Stimulated activated CD4-positive, alpha-beta T cell treated with anti-CD3 and anti-CD28 coated beads, TNF-alpha, amount 100 ng/mL, for 1 hour (primary cell): ENCODE measurements at places on chromosomes 3 and 15.

- DNase-seq = no peak
Observed at GRCh38 chr15:74328331-74329056, 39.0 kb downstream of the CYP11A1 start.

GRCh38 chr3:145911016-145911415, 250.0 kb downstream of the PLOD2 start:
- no peak for DNase-seq

GRCh38 chr3:185586686-185587039, 568 bp downstream of the SENP2 start:
- no peak for DNase-seq

DNA sequence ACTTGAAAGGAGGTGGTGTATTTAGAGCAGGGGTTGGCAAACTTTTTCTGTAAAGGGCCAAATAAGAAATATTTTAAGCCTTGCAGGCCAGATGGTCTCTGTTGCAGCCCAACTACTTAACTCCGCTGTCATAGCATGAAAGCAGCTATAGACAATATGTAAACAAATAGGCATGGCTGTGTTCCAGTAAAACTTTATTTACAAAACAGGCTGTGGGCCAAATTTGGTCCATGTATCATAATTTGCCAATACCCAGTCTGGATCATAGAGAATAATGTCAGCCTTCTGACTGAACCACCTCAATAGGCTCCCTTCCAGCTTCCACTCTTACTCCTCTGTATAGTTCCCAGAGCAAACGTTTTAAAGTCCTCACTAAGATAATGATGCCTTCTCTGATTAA, 638.8 kb upstream of the CFAP20DC start:
- DNase-seq = no peak

DNA sequence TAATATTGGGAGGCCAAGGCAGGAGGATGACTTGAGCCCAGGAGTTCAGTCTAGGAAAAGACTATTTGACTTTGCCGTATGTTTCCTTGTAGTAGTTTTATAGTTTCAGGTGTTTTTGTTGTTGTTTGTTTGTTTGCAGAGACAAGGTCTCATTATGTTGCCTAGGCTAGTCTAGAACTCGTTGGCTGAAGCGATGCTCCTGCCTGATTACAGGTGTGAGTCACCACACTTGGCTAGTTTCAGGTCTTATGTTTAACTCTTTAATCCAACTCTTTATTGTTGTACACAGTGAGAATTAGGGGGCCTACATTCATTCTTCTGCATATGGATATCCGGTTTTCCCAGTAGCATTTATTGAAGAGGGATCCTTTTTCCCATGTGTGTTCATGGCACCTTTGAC, 32.0 kb downstream of the FAIM start:
- DNase-seq = no peak

- no peak for DNase-seq
Observed at GRCh38 chr3:71219744-71220638, 363.5 kb downstream of the FOXP1 start.

DNA sequence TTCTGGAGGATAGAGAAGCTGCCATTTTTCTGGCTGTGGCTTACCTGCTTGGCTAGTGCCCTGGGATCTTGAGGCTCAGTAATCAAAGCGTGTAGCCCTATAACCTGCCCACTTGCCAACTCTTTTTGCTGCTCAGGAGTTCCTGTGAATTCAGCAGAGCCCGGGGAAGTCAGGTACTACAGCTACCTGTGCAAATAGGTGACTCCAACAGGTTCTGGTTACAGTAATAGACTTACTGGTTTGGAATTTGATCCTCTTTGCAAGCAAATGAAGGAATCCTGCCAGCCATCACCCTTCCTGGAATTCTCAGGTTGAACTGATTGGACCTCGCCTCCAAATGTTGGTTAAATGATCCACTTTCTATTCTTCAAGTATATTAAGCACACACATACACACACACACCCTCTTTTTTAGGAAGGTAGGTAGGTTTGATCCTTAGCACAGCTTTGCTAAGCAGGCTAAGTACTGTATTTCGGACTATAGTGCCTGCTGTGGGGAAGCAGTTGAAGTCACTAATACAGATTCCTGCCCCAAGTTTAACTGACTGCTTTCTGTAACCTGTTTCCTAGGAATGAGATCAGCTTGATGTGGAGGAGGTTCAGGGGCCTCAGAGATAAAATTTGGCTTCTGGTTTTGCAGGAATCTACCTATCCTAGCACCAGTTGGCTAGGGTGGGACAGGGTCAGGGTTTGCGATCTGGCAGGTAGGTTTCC, 2.3 kb downstream of the PPCDC start:
- DNase-seq = no peak

GRCh38 chr3:160676547-160677303, at the start of gene ARL14:
Gene ARL14 (plus strand): TSS chr3:160677160. CDS start chr3:160677347, 187 bp downstream.
- DNase-seq = no peak

GRCh38 chr15:80985981-80986380, 3.6 kb downstream of the MESD start:
- no peak for DNase-seq

DNA sequence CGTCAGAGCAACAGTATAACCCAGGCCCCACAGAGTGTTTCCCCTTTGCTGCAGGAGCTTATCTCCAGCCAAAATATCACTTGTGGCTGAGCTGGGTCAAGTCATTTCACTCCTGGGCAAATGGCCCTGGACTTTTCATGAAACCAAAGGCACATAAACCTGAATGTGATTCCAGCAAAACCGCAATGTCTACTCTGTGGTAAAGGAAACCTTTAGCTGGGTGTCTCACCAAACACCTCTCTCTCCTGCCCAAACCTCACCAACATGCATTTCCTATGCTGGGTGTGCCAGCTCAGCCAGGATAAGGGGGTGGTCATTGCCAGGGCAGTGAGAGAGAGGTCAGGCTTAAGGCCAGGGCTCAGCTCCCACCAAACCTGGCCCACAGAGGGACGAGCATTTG, 67.4 kb downstream of the GTPBP8 start:
- no peak for DNase-seq

DNA sequence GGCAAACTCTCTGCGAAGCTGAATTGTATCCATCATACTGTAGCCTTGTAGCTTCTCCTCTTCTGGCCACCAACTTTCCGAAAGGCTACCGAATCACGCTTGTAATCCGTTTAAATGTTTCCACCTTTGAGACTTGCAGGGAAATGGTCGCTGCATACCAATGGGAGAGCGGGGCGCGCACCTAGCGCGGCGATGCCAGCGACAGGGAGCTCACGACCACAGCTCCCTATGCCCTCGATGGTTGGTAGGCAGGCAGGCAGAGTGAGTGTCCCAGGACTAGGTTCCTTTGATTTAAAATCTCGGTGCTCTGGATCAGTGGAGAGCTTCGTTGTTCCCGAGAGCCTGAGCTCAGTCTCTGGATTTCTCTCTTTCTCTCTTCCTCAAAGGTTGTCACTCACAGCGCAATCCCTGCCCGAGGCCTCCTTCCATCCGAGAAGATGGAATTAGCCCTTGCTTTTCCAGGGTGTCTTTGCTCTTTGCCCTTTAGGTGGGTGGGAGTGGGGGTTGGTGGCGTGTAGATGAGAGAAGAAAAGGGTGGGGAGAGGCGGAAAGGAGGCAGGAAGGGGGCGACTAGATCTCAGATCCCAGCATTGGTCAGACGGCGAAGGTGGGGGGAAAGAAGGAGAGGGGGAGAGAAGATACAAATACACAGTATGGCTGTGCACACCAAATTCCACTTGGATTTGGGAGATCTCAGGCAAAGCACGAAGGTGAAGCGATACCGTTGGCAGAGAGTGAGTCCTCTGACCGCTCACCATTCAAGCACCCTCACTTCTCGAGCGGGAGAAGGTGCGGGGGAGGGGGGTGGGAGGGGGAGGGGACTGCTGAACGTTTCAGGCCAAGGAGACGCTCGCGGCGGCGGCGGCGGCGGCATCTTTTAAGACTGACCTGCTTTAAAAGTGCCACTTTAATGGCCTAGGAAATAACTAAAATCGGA, at the start of gene SLITRK3:
Gene SLITRK3, minus strand, starts transcription at position 745 of the 937 bp plus-strand sequence. CDS start 5,554 bp downstream, outside the sequence.
- DNase-seq = no peak

GRCh38 chr3:52238193-52238760, 681 bp downstream of the TWF2 start:
- DNase-seq = no peak

- DNase-seq = no peak
Observed at GRCh38 chr3:27486336-27486735, 2.2 kb upstream of the SLC4A7 start.

DNA sequence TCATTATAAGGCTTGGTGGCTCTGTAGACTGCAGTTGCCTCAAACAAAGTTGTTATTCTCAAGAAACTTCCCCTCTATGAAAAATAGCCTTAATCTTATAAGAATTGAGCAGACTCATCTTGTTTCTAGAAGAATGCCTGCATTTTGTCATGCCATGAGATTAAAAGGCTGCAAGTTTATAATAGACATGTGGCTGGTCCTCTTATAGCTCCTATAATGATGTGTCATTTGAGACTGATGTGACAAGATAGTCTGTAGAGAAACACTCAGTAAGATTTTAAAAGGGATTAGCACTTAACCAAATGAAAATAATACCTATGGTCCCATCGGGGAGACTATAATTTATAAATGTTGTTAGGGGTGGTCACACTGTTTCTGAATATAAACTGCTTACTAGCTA, 312.5 kb downstream of the OXSM start:
- DNase-seq = no peak

GRCh38 chr3:187570776-187571175, 99.4 kb downstream of the SST start:
- no peak for DNase-seq

DNA sequence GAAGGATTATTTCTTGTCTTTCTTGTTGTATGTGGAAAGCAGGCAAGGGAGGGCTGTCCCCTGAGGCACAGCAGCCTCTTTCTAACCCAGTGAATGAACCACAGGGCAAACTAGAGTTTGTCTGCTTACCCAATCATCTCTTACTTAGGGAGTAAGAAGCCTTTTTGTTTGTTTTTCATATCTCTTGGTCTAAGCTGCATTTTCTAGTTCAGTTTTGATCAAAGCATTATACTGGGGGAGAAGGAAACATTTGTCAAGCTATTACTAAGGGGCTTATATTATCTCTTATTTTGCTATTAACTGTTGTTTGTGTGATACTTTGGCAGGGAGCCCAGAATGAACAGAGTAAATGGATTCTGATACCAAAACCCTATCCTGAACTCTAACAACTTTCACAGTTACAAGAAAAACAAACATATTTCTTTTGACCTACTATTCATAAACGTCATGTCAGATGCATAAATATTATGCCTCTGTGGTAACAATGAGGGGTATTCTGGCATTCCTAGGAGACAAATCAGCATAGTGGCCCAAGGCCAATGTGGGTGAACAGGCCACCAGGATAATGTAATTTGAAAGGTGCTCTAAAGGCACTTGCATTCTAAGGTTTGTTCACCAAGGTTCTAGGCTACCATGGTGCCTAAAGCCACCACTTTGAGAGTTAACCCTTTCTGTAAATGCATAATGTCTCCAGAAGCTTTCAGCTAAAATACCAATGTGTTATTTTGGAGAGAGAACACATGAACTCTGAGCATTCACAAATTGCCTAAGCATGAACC, 271.6 kb upstream of the ZPLD1 start:
- DNase-seq = no peak

- DNase-seq = no peak
Observed at GRCh38 chr3:127448161-127448561, 142.4 kb downstream of the TPRA1 start.

- DNase-seq = no peak
Observed at GRCh38 chr15:66771351-66771650, 69.3 kb downstream of the SMAD6 start.

DNA sequence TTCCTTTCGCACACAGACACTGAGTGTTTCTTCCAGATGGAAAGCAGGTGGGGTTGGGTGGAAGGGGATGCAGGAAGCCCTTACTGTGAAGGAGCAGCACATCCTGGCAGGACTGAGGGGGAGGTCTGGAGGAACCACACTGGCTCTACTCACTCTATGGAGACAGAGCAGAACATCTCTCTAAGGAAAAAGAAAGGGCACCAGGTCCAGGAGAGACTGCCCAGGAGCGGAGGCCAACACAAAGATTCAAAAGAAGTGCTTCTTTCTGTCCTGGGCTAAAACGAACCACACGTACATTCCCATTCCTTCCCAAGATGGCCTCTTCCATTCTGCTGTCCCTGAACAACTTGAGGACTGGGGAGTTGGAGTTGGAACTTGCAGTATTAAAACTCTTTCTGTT, 13.8 kb upstream of the VIPR1 start:
- no peak for DNase-seq

DNA sequence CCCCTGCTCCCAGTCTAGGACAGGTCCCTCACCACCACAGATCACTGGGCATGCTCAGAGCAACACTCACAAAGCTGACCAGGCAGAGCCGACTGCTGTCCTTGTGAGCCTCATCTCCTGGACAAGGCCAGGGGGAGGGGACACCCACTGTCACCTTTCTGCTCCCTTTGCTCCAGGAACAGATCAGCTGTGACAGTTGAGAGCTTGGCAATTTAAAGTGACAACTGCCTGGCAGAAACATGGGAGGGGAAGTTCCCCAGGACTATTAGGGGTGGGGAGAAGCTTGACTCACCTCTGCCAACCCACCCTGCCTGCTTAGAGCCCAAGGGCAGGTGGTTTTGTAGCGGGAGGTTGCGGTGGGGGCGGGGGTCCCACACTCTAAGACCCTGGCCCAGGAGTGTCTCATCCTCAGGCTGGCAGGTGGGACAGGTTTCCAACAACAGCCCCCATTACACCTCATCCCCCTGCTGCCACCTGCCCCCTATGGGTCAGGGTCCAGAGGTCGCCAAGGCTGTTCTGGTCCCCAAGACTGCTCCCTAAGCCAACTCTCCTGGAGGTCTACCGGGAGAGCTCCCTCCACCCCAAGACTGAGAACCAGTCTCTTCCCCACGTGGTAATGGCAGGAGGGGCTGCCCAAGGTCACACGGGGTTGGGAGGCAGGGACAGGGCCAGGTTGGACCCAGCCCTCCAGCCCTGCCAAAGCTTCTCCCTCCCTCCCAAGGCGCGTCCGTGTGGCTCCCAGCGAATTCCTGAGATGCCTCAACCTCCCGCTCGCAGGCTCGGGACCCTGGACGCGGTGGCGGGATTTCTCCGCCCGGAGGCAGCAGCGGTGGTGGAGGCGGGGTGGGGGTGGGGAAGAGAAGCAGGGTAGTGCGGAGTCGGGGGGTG, 80.4 kb downstream of the IQSEC1 start:
- no peak for DNase-seq

GRCh38 chr15:78182336-78182700, 33.2 kb downstream of the IDH3A start:
- no peak for DNase-seq

DNA sequence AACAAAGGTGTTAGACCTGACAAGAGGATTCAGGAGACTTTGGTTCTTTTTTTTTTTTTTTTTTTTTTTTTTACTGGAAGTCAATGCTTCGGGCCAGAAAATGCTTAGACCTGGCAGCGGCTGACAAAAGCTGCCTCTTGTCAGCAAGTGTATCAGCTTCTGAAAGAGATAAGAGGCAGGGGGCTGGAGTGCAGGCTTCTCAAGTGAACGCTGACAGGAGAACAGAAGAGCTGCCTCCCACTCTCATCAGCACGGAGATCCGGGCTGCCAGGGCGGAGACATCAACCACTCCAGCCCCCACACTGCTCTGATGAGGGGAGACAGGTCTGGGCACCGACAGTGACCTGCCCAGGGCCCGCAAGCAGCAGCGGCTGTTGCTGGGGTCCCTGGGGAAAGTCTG, 9.4 kb upstream of the SCN5A start:
- DNase-seq = no peak
